ENCODE measurements at places on chromosomes 1 and 21.

DNA sequence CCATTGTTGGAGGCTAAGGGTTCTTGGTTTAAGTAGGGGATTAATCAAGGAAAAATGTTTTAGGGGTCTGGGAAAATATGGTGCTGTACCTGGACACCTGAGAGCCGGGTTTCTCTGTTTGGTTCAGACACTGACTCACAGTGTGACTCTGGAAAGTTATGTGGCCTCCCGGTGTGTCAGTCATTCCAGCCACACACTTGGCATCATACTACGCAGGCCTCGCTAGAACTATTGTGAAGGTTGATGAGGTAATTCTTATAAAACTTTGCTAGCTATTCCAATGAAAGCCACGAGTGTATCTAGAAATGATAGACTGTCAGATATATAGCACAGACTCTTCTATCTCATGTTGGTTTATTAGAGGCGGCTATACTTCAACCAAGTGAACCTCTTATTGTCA lies 4.8 kb upstream of the CAMSAP2 start:
- no peak for DNase-seq

- no peak for DNase-seq
Measured at GRCh38 chr1:40310983-40311642, 6.0 kb downstream of the COL9A2 start.

DNA sequence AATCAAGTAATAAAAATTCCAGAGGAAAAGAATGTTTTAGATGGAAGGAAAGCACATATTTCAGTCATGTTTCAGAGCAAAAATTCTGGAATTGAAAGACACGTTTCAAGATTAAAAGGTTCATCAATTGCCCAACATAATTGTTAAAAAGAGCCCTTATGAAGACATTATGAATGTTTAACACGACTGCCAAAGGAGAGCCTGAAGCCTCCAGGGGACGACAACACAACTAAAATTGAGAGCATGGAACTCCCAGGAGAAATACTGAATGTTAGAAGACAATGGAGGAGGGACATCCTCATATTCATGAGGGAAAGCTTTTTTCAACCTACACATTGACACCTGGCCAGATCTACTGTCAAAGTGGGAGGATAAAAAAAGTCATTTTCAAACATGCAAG lies 16.0 kb downstream of the OR2T11 start:
- no peak for DNase-seq

DNA sequence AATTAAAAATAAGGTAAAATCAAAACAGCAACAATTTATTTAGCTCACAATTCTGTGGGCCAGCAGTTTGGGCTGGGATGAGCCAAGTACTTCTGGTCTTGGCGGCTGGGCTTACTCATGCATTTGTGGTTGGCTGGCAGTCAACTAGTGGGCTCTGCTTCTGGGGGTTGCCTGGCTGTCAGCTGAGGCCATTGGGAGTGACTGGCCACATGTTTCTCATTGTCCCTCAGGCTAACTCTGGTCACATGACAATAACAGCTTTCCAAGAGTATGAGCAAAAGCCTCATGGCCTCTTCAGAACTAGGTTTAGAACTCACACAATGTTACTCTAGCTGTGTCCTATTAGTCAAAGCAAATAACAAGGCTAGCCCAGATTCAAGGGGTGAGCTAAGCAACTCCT lies 15.6 kb upstream of the CHIA start:
- DNase-seq: no peak

DNA sequence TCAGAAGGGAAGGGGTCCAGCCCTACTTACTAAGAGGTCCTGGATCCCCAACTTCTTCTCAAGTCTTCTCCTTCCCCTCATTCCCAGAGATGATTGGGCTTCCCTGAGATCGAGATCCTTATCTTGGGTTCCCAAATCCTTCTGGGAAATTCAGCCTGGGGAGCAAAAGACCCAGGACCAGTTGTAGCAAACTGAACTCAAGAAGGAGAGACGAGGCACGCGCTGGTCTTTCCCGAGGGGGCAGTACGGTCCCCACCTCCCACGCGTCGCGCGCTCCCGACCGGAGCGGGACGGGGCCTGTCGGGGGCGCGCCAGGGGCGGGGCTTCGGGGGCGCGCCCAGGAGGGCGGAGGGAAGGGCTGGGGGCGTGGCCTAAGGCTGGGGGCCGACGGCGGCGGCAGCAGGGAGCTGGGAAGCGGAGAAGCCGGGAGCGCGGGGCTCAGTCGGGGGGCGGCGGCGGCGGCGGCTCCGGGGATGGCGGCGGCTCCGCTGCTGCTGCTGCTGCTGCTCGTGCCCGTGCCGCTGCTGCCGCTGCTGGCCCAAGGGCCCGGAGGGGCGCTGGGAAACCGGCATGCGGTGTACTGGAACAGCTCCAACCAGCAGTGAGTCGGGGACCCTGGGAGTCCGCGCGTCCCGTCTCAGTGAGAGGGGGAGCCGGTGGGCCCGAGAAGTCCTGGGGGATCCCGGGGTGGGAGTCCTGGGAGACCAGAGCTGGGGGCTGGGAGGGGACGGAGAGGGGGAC lies at the start of gene EFNA3:
Gene EFNA3, plus strand, starts transcription at position 369 of the 741 bp plus-strand sequence. Its CDS starts 105 bp downstream, at position 474.
- peak; percentile 86 for DNase-seq

- DNase-seq: no peak
Measured at GRCh38 chr1:86699186-86699585, 5.2 kb upstream of the SH3GLB1 start.

GRCh38 chr1:175579956-175580750 lies 163.2 kb downstream of the TNR start:
- DNase-seq: no peak

GRCh38 chr1:41728403-41729202 lies 190.1 kb downstream of the HIVEP3 start:
- no peak for DNase-seq

DNA sequence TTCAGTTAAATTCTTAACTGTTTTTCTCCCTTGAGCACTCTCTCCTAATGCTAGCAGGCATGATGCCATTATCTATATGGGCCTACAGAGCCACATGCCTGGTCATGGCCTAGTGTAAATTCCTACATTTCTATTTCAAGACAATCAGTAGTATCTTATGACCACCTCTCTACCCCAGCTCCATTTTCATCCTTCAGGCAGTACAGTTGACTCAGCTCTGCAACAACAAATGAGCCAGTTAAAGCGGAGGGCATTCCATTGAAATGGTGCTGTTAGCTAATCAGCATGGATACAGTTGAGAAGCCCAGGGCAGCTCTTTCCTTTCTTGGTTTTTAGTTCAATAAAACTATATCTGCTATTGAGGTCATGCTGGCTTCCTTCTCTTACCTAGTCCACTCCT lies 150.0 kb downstream of the PPP1R12B start:
- no peak for DNase-seq

DNA sequence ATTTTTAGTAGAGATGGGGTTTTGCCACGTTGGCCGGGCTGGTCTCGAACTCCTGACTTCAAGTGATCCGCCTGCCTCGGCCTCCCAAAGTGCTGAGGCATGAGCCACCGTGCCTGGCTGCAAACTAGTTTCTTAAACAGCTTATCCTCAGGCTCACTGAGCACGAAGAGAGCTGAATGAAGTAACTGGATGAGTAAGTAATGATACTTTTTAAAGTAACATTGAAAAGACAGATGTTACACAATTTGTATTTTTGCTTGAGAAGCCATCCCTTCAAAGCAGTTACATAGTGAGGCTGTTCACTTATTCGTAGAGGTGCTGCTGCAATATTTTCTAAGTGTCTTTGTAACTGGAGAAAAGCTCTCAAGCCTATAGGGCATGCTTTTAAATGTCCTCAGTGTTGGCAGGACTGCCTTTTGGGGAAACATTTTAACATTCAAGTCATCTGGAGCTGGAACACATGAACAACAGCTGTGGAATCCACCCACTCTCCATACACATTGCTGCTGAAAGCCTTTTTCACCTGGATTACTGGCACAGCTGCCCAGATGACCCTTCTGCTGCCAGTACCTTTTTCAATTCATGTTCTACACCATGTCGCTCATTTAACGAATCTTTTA lies 2.7 kb upstream of the YBX1 start:
- no peak for DNase-seq

- DNase-seq: peak; percentile 28
Measured at GRCh38 chr1:31505911-31506497, 70.3 kb upstream of the TINAGL1 start.

Measured in right forelimb (tissue), 1 donor.